ENCODE measurements at places on chromosomes 12 and 14.

GRCh38 chr14:76916040-76916715 is 90.0 kb downstream of the LRRC74A start:
- DNase-seq, result no peak

DNA sequence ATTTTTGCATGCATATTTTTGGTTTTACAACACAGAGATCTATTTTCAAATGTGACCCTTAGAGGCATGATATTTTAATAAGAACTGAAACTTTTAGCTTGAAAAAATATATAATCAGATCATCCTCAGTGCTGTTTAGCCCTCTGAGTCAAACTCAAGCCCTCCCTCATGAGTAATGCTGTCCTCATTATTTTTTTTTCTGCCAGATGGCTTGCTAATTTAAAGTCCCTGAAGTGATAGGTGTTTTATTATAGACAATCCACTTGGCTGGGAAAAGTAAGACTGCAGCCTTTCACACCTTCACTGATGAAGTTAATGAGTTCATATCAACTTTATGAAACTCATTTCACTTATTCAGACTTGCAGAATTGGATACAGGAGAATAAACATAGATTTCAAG is 227.7 kb downstream of the SLC16A7 start:
- no peak for DNase-seq

GRCh38 chr12:124188561-124189405 is 106.1 kb upstream of the RFLNA start:
- DNase-seq, result no peak

DNA sequence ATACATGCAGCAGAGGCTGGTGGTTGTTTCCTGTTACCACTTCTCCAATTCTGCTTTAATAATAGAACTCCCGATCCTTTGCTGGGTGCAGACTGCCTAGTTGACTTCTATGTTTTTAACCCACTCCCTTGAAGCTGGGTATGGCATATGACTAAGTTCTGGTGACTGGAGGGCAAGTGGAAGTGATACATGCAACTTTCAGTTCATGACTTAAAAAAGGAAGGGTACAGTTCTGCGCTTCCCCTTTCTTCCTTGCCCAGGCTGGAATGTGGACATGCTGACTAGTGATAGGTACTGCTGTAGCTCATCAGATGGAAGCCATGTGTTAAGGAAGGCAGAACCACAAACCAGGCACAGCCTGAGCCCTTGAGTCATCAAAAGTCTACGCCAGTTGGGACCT is 2.4 kb upstream of the A2M start:
- peak; percentile 38 for DNase-seq

DNA sequence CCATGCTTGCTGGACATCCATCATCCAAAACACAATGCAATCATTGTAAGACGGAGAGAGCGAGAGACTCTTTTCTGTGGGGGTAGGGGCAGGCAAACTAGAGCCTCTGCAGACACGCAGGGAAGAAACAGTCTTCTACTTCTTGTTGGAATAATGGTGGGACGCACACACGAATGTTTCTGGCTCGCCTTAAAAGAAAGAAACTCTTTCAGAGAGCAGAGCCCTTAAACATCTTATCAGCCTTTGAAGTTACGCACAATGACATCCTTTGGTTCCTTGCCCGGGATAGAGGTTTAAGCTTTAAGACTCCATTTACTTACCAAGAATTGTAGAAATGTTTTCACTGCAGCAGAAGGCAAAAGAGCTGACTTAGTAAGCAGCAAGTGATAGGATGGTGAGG is 133.8 kb upstream of the FOXN3 start:
- no peak for DNase-seq

GRCh38 chr14:32824195-32824594 is 114.5 kb upstream of the NPAS3 start:
- DNase-seq, result no peak

GRCh38 chr12:27178723-27179399 is 65.2 kb upstream of the STK38L start:
- no peak for DNase-seq

DNA sequence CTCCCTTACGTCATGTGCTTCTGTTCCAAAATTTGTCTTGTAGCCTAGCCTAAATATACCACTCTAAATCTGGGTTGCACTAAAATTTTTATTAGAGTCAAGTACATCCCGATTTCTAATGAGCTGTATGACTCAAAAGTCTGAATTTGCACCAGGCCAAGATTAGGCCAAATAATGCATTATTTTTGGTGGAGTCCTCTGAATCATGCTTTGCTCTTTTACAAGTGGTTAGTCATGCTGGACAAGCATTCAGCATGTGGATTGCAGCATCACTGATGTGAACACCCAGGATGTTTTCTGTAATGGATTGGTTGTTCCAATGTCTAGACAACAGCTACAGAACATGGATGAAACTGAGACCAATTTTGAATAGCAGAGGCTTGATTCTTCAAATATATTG is 23.7 kb downstream of the HEBP1 start:
- no peak for DNase-seq

GRCh38 chr14:99592394-99592793 is 11.6 kb downstream of the CCDC85C start:
- no peak for DNase-seq

GRCh38 chr12:51814311-51815088 is 34.0 kb downstream of the FIGNL2 start:
- peak; percentile 44 for DNase-seq

- peak; percentile 85 for DNase-seq
These were observed 115.8 kb downstream of the DAD1 start for GRCh38 chr14:22472935-22473854.

DNA sequence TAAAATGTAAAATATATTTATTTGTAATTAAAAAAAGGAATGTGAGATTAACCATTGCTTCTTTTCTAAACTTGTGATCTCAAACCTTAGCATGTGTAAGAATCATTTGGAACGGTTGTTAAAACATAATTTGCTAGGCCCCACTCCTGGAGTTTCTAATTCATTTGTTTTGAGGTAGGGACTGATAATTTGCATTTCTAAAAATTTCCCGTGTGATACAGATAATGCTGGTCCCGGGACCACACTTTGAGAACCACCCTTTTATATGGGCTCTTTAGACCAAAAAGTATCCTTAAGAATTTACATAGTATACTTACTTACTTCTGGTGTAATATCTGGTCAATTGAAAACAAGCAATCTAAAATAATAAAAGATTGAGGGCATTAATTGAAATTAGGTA is 10.9 kb upstream of the SYT10 start:
- no peak for DNase-seq

- DNase-seq, result no peak
These were observed 134.4 kb downstream of the BCAT1 start for GRCh38 chr12:24814379-24815113.

DNA sequence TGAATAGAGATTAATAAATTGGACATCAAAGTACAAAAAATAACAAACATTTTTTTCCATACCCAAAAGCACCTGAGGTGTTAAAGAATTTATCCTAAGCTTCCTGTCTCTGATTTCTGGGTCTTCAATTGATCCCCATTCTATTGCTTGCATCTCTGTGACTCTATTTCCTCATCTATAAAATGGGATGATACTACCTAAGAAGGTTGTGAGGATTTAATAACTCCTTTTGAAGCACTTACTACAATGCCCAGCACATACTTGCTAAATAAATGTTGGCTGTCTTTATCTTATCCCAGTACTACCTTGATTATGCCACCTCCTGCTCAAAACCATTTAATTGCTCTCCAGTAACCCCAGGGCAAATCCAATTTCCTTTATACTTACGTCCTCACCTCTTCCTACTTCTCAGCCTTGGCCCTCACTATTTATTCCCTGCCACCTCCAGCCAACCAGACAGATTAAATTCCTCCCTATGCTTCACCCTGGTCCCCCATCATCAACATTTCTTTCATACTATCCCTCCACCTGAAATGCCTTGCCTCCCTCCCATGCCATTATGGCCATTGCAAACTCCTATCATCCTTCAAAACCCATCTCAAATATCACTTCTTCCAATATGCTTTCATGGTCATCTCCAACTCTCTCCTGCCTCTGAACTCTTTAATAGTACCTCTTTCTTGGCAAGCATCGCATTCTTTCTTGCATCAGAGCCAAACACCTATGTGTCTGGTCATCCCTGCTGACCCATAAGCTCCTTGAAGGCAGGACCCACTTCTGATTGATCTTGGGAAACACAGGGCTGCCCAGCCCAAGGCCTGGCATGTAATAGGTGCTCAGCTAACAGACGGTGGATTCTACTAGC is 7.9 kb upstream of the ASIC1 start:
- no peak for DNase-seq

DNA sequence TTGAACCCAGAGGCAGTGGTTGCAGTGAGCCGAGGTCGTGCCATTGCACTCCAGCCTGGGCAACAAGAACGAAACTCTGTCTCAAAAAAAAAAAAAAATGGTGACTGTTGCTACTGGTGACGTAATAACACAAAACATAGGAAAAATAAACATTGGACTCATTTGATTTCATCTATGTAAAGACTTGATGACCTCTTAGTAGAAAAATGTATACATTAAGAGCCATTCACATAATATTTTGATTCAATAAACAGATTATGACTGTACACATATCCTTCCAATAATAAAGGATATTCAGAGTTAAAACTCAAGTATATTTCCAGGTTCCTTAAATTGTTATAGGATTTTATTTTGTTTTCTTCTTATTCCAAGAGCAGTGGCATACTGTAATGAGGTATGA is 65.7 kb upstream of the AEBP2 start:
- DNase-seq, result no peak

DNA sequence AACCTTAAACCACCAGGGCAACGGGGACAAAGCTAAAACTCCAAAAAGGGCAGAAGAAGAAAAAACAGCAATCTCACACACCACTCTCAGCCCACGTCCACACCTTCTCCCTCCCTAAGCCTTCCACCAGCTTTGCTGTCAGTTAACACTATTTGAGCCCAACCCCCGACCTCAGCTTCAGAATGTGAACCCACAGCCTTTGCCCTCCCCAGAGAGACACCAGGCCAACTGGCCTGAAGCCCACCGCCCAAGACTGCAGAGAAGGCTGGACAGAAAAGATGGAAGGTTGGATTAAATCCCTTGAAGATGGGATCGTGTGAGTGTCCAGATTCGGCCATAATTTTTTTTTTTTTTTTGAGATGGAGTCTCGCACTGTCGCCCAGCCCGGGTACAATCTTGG is 22.4 kb downstream of the IRF2BPL start:
- DNase-seq, result no peak

DNA sequence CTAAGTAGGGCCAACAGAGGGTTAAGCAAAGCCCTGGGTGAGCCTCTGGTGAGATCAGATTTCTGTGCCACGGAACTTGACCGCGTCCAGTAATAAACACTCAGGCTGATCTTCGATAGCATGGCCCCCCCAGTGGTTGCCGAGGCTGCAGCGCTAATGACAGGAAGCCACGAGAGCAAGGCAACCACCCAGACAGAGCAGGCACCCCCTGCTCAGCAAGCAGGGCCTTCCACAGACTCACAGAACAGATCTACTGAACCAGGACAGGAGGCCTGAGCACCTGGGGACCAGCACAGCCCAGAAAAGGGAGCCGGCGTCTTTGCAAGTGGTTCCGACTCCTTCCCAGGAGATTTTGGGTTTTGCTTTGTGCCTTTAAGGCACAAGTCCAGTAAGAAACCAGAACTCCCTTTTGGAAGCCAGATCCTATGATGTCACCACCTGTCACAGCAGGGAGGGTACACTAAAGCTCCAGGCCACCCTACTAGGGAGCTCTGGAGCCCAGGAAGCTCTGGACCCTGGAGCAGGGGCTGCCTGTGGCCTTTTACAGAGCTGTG is 42.3 kb downstream of the BCL11B start:
- DNase-seq, result no peak

- no peak for DNase-seq
These were observed 7.6 kb downstream of the TMED8 start for GRCh38 chr14:77369285-77369684.

GRCh38 chr12:122084857-122085405 is 6.4 kb downstream of the MLXIP start:
- DNase-seq, result no peak

DNA sequence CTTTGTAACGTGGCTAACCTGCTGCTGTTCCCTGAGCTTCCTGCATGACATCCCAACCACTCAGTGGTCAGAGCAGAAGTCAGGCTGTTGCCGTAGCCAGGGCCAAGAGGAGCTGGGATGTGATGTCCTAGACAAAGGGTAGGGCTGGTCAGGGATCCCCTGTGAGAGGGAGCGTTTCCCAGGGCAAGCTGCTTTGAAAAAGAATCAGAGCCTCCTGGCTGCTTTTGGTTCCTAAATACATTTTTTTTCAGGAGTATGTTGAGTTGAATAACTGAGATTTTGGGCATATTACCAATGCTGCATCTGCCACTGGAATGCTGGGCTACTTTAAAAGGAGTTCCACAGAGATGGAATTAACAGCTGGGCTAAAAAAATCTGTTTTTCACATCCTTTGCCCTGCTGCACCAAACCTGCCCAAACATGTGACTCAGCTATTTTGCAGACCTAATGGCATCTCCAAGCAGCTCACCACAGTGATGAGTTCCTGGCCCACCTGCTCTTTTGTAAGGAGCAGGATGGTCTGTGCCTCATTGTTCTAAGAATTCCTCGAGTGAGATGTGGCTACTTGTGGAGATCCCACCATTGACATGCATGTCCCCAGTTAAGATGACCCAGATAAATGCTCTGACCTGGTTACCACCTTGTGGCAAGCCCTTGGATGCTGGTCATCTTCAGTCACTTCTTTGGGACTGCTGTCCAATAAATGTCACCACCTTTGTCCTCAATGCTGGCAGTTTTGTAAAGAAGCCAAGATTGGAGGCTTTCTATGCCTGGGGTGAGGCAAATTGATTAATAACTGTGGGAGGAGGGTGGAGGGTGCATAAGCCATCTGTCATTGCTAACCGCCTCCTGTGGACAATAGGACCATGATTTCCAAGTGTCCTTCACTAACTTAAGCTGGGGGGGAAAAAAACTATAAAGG is 24.1 kb downstream of the ANKRD13A start:
- no peak for DNase-seq

DNA sequence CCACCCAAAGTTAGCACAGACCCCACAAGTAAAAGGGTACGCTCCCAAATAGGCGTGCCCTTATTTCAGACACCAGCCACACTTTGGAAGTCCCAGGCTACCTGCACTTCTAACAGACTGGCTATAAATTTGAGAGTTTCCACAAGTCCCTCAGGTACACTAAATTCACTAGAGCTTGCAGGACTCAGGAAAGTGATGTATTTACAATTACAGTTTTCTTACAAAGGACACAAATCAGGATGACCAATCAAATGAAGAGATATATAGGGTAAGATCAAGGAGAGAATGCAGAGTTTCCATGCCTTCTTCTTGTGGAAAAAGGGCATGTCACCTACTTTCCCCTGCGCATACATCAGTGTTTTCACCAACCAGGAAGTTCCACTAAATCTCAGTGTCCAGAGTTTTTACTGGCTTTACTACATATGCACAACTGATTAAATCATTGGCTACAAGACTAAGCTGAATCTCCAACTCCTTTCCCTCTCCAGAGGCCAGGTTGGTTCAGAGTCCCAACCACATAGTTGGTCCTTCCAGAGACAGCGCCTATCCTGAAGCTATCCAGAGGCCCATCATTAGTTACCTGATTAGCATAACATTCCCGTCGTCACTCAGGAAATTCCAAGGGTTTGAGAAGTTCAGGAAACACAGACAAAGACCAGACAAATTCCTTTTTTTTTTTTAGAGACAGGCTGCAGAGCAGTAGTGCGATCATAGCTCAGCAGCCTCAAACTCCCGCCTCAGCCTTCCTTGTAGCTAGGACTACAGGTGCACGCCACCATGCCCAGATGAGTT is 84.2 kb downstream of the DENND5B start:
- no peak for DNase-seq
